ENCODE measurements at places on chromosomes 1 and 21.

GRCh38 chr1:18234790-18235242 lies 127.2 kb downstream of the IGSF21 start:
- no peak for DNase-seq

GRCh38 chr1:60922304-60922703 lies 160.1 kb upstream of the NFIA start:
- no peak for DNase-seq

DNA sequence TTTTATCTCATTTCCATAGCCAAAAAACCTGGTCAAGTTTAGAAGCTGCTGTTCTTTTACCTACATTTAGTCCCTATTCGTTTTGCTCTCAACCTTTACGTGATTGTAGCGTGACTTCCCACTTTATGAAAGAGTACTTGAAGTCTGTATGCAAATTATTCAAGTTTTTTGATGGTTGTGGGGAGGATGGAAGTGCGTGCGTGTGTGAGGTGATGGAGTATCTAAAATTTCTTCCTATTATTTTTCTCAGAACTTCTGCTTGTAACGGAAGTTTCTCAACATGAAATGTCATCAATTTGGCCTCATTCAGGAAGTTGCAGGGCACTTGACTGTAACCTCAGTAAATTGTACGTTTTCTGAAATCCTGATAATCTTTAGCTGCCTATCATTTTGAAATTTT lies 64.0 kb downstream of the SAMSN1 start:
- no peak for DNase-seq

GRCh38 chr1:46130606-46131005 lies 1.8 kb downstream of the PIK3R3 start:
- DNase-seq: no peak

GRCh38 chr1:228088586-228089498 lies 6.3 kb downstream of the ARF1 start:
- no peak for DNase-seq

DNA sequence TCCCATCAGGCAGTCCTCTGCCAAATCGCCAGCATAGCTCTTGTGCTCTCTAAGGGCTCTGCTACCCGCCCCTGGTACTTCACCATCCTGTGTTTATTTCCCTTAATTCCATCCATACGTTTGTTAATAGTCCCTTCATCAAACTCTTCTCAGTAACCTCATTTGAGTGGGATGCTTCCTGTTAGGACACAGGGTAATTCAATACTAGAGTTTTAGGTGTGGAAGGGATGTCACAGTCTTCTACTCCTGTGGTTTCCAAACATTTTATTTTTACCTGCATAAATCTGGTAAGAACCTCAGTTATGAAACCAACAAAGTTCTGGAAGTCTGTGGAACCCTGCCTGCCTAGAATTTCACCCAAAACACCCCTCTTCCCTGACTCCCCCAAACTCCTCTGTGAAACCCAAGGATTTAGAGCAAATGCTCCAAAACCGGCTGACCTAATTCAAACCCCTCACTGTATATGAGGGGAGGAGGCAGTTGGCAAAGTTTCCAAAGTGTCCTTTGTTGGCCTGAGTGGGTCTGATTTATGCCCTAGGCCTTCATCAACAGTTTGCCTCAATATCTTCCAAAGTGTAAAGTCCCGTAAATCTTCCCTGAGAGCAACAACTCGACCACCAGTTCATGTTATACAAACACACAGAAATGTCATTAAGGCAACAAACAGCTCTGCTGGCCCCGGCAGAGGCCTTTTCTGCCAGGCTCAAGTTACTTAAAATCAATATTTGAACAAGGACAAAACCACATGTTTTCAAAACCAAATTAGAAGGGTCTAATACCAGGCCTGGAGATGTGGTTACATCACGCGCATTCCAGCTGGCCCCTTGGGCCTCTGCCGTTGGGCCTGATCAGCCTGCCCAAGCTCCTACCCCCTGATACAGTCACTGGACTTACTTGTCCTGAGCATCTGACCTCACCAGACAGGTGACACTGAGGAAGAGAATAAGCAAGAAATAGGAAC lies 82.4 kb upstream of the FGGY start:
- DNase-seq: no peak

DNA sequence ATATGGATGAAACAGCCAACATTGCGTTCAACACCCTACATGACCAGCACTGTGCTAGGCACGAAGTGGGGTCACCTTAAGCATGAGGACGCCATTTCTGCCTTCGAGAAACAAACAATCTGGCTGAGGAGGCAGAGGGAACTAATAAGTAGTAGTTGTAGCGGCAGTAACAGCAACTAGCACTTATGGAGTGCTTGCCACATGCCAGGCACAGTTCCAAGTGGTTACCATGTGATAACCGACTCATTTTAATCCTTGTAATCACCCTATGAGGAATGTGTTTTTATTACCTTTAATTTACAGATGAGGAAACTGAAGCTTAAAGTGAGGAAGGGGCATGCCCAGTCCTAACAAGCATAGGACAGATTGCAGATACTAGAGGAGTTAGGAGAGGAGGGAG lies 33.7 kb downstream of the KCND3 start:
- DNase-seq: no peak
